ENCODE measurements at places on chromosomes 4 and X.

- no peak for DNase-seq
Measured at GRCh38 chr4:144291164-144291563, 150.6 kb upstream of the GYPA start.

DNA sequence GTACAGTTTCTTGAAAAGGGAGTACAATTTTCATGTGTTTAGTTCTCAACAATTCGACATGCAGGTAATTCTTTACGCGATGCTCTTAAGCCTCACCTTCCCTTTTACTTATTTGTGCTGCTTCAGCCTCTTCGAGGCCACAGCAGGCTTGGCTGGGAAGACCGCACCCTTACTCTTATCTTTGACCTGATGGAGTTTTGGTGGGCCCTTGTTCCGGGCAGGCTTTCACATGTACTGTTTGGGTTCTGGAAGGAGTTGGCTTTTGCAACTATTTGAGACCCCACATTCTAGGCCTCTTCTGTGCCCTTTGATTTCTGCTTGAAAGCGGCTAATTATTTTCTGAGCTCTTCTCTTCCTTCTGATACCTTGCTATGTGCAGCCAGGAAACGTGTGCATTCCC, 60.2 kb downstream of the FAM193A start:
- DNase-seq = no peak

DNA sequence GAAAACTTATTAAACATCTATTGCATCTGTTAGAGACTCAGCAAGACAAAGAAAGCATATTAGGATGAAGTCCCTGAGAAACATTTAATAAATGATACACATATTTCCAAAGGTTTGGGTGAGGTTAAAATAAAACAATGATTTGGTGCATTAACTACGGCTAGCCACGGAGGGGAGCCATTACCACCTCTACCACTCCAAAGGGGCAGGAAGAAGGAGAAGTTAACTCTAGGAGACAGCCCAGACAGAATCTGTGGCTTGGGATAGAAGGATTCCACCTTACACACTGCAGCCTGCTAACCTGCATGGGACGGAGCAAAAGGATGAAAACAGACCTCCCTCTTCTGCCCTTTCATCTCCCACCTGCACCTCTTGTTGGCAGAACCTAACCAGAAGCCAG, 189.1 kb upstream of the C1QTNF7 start:
- peak; percentile 57 for DNase-seq

DNA sequence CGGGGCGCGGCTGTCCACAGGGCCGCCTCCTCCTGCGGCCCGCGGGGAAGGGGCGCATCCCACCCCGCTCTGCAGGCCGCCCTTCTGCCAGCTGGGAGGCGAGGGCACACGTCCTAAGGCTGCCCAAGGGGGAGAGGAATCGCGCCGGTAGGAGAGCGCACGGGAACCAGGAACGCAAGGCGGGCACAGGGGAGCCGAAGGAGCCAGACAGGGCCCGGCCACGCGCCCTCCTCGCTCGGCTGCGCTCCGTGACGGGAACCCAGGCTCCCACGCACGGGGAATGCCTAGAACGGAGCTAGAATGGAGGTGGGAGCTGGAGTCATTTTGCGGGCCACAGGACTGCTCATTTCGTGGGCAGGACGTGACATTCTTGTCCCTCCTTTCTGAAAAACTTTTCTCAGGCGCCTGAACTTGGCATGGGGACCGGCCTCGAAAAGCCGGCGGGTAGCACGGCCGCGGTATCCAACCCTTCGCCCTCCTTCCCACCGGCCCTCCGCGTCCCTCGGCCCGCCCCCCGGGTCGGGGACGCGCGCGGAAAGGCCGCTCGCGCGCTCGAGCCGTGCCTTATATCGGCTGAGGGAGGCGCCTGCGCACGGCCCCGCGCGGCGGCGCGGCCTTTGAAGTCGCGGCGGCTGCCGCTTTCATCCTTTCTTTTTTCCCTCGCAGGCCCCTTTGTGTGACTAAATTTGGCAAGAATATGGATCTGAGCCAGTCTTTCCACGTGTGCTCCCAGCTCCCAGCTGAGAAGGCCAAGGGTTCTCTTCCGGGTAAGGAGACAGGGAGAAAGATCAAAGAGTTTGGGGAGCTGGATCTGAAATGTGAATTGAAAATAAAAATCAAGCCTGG, 4.2 kb upstream of the LEF1 start:
- DNase-seq = peak; percentile 54

DNA sequence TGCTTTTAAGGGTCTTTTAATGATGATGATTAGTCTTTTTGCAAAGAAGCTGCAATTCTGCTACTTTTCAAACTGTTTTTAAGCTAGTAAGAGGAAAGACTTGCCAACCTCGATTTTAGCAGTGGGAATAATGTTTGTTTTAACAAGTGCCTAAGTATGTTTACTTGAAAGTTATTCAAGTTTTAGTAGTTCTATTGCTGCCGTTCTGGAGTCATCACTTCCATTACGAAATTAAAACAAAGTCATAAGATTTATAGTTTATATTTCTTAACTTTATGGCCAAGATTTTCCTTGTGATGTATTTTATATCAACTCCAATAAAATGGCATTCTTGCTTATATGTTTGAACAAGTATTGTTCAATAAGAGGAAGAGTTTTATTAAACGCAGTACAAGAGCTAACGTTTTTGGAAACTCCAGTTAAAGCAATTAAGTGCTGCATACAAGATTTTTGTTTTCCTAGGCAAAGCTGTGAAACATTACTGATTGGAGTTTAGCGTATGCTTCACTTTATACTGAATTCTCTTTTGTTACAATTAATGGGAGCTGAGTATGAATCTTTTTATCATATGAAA, 211.3 kb downstream of the TENM3 start:
- no peak for DNase-seq

GRCh38 chrX:13808293-13808692, 8.6 kb downstream of the GPM6B start:
- DNase-seq = no peak

- DNase-seq = no peak
Measured at GRCh38 chr4:110533590-110533910, 57.6 kb downstream of the ENPEP start.

GRCh38 chrX:250965-251364, 30.2 kb upstream of the PLCXD1 start:
- no peak for DNase-seq

DNA sequence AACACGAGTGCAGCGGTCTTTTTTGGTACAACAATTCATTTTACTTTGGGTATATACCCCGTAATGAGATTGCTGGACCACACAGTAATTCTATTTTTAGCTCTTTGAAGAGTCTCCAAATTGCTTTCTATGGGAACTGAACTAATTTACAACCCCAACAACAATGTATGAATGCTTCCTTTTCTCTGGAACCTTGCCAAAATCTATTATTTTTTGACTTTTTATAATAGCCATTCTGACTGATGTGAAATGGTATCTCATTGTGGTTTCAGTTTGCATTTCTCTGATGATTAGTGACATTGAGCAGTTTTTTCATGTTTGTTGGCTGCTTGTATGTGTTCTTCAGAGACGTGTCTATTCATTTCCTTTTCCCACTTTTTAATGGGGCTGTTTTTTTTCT, 240.8 kb downstream of the STK32B start:
- DNase-seq = no peak

GRCh38 chr4:142339053-142339452, 507.0 kb downstream of the INPP4B start:
- no peak for DNase-seq

DNA sequence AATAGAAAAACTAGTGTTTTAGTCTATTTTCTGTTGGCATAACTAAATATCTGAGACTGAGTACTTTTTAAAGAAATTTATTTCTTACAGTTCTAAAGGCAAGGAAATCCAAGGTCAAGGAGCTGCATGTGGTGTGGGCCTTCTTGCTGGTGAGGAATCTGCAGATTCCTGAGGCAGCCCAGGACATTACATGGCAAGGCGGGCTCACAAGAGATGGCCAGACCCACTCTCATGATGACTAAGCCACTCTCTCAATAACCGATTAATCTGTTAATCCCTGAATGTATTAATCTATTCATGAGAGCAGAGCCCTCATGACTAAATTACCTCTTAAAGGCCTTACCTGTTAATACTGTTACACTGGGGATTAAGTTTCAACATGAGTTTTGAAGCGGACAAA, 340.8 kb downstream of the GRXCR1 start:
- DNase-seq = no peak

DNA sequence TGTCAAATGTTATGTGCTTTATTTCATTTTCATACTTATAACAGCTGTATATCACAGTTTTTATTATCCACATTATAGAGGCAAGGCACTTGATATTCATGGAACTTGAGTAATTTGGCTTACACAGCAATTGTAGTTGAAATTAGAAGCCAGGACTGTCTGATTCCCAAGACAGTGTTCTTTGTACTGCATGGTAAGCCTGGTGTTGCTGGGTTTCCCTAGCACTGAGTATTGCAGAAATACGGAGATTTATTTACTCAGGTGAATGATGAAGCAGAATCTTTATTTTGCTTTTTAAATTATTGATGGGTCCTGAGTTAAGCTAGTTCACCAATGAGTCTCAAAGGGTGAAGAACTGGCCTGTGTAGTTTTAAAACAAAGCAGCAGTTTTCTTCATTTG, 70.0 kb downstream of the UGT8 start:
- no peak for DNase-seq

DNA sequence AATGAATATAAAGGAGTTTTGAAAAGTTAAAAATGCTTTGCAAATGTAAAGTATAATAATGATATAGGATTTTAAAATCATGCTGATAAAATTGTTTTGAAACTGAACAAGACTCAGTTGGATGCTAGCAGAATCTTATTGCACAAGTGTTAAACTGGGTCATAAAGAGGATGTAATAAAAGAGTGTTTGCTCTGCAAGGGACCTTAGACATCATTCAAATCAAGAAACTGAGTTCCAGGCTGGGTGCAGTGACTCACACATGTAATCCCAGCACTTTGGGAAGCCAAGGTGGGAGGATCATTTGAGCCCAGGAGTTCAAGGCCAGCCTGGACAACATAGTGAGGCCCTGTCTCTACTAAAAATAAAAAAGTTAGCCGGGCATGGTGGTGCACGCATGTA, 27.5 kb upstream of the DUSP21 start:
- no peak for DNase-seq

DNA sequence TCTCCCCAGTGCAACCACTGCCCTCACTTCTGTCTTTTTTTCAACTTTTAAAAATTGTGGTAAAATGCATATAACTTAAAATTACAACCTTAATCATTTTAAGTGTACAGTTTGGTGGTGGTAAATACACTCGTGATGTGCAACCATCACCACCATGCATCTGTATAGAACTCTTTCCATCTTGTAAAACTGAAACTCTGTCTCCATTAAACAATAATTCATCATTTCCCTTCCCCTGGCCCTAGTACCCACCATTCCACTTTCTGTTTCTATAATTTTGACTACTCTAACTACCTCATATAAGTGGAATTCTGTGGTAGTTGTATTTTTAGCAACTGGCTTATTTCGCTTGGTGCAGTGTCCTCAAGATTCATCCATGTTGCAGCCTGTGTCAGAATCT, 6.8 kb upstream of the CTBP1 start:
- DNase-seq = no peak

DNA sequence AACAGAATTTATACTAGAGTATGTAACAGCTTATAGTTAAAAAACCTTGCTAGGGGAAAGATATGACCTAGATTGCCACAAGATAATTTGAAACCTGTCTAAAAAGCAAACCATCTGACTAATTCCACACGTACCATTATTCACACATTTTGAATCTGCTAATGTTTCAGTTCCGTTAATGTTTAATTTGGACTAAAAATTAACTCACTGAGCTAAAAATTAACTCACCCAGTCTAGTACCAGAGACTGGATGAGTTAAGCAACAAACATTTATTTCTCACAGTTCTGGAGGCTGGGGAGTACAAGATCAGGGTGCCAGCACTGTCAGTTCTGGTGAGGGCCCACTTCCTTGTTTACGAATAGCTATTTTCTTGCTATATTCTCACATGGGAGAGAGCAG, 231.5 kb upstream of the DIAPH2 start:
- no peak for DNase-seq

- no peak for DNase-seq
Measured at GRCh38 chr4:108311313-108311712, 142.6 kb upstream of the LEF1 start.

DNA sequence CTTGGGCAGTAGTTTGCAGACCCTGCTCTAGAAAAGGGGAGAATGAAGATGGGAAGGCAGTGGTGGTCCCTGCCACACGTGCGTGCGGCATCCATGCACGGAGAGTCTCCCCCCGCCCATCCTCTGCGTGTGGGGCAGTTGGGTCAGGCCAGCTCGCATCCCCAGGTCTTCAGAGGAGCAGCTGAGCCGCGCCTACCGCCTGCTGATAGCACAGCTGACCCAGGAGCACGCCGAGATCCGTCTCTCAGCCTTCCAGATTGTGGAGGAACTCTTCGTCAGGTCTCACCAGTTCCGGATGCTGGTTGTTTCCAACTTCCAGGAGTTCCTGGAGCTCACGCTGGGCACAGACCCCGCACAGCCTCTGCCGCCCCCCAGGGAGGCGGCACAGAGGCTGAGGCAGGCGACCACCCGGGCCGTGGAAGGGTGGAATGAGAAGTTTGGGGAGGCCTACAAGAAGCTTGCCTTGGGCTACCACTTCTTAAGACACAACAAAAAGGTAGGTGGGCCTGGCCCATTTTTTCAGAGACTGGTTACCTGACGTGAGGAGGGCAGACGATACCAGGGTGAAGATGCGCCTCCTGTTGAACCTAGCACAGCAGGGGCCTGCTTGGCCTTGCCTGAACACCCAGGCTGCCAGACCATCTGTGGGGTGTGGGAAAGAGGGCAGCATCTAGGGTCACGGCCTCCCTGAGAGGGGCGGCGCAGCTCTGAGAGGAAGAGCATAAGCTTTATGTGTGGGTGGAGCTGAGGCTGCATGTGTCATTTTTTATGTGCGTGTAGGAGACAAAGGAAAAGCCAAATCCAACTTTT, 2.6 kb downstream of the UVSSA start:
- no peak for DNase-seq

DNA sequence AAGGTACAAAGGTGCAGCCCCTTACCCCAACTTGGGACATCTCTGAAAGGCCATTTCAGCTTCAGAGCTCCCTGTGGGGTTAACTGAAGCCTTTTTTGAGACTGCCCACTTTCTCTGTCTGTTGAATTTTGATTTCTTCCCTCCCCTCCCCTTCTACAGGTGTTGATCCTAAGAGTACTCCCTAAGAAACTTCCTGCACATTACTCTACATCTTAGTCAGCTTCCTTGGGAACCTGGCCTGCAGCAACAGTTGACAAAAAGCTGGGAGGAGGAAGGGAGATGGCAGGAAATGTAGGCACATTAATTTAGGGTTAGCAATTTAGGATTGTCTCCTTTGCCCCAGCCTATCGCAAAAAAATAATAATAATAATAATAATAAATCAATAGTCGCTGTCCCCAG, 1.2 kb upstream of the IDS start:
- no peak for DNase-seq

DNA sequence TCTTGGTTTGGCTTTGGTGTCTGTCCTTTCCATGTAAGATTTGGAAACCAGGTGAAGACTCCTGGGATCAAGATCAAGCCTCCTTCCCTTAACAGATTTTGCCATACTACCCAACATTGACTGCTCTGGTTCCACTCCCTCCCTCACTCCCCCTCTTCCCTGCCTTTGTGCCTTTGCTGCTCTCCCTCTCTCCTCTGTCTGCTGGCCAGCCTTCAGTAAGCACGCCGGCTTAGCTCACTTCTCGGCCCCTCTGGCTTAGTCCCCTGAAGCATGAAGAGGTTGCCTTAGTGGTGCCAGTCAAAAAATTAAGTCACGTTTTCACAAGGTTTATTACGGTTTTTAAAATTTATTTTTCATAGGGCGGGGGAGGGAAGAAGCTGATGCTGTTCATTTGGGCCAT, 6.0 kb downstream of the GRIA3 start:
- DNase-seq = no peak

- DNase-seq = no peak
Measured at GRCh38 chr4:169756971-169757574, 671 bp downstream of the HPF1 start.

GRCh38 chr4:139167774-139168444, 9.1 kb downstream of the ELF2 start:
- DNase-seq = peak; percentile 58

Measured in EL (cell line).